ENCODE measurements at places on chromosomes 1 and 21. TPM values are rescaled to one million over a fixed set of nuclear protein-coding genes. Genes with fewer than 3 reads are reported as not detected.
A peak's percentile ranks its signal among the peaks of the same experiment; 100 is the strongest.

DNA sequence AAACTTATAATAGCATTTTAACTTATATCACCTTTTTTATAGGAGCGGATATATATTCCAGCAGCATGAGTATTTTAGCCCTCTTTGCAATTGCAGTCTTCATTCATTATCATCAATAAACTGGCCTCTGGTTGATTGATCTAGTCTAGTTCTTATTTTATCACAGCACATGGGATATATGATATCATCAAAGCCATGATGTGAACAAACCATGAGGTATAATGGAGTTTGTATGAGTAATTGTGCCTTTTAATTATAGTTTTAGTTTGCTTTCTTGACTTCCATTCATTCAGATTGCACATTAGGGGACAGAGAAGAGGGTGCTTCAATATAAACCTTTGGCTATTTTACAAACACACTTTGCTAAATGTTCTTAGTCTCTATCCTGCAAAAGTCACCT is 3.5 kb upstream of the UBR4 start:
- DNase-seq = no peak

DNA sequence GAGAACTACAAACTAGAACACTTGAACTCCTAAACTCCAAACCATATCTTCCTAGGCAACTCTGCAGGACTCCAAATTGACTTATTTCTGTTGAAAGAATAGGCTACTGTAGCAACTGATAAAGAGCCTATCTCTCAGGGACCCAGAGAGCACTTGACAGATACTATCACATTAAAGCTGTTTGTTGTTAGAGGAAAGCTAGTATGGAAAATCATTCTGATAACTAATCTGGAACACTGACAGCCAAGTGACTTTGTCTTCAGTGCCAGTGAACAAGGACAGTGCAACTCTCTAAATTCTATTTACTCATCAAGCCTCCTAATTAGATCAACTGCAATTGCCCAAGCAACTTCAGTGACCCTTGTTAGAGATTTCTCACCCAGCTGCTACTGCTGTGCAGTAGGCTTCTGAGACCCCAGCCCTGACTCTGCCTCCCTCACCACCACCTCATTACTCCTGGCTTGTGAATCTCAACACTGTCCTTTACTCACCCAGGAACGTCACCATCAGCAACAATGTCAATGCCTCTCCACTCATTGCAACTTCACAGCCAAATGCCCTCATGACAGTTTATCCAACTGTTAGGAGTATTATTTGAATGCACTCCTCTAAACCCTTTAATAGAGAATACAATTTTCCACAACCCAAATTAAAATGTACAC is 7.4 kb upstream of the RGS13 start:
- DNase-seq = no peak

GRCh38 chr1:104868794-104869193 is 1119.1 kb downstream of the AMY1C start:
- DNase-seq = no peak

GRCh38 chr1:18649693-18650370 is 19.2 kb downstream of the PAX7 start:
- no peak for DNase-seq

- no peak for DNase-seq
These were observed 117.0 kb downstream of the CLEC20A start for GRCh38 chr1:178379807-178380206.

DNA sequence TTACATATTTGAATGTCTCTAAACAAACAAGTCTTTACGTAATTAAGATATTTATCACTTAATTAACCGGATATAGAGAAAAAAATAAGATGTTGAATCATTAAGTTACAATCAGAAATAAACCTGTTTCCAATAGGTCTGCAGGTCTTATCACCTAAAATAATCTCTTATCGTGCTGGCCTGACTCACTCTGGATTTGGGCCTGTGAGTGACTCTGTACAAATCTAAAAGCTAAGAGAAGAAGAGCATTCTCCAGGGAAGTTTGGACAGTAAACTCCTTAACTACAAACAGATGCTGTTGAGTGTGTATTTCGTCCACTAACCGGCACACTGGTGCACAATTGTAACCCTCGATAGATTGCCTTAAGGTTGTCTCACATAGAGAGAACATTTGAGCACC is 25.3 kb downstream of the CEP104 start:
- no peak for DNase-seq

The TNFRSF18 gene
- not detected for total RNA-seq

GRCh38 chr1:182189535-182190066 is 128.1 kb upstream of the ZNF648 start:
- DNase-seq = no peak

DNA sequence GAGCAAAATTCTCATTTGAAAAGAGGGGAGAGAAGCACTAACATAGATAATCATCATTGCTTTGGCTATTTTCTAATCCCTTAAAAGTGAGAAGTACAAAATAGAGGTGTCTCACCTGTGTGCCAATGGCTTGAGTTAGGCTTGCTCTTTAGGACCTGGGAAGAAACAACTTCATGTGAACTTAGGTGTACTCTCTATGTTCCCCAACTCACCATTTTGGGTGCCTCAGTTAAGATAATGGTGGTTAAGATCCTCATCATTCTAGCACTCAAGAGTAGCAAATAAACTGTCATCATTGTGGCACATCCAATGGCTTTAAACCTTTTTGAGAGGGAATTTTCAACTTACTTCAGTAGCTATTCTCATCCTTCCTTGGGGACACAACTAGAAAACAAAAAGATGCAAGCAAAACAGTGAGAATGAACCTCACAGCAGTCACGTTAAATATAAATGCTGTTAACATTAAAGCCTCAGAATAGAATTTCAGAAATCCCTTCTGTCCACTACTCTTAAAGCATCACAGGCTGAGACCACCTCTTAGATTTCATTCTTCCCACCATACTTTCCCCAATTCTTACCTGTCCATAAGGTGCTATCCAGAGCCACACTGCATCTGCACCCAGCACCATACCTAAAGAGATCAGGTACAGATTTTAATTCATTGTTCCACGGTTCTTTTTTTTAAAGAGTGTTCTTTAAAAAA is 1.2 kb downstream of the GAS5 start:
- DNase-seq = no peak

- DNase-seq = no peak
These were observed 36.6 kb downstream of the LUZP1 start for GRCh38 chr1:23132033-23132432.

DNA sequence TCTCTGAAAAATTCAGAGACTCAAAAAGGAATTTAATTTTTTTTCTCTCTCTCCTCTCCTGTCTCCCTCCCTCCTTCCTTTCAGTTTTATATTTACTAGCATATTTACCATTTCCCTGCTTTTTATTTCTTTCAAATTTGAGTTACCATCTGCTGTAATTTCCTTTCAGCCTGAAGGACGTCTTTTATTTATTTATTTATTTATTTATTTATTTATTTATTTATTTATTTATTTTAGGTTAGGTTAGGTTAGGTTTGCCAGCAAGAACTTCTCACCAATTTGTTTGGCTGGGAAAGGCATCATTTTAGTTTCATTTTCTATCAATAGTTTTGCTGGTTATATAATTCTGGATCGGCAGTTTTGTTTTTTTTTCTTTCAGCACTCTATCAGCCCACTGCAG is 231.7 kb upstream of the ZRANB2 start:
- no peak for DNase-seq

- DNase-seq = no peak
These were observed 22.1 kb upstream of the EYA3 start for GRCh38 chr1:28110555-28110954.

The GBP6 gene
- not detected for total RNA-seq

- no peak for DNase-seq
These were observed 266.2 kb downstream of the FOXD2 start for GRCh38 chr1:47703981-47704596.

DNA sequence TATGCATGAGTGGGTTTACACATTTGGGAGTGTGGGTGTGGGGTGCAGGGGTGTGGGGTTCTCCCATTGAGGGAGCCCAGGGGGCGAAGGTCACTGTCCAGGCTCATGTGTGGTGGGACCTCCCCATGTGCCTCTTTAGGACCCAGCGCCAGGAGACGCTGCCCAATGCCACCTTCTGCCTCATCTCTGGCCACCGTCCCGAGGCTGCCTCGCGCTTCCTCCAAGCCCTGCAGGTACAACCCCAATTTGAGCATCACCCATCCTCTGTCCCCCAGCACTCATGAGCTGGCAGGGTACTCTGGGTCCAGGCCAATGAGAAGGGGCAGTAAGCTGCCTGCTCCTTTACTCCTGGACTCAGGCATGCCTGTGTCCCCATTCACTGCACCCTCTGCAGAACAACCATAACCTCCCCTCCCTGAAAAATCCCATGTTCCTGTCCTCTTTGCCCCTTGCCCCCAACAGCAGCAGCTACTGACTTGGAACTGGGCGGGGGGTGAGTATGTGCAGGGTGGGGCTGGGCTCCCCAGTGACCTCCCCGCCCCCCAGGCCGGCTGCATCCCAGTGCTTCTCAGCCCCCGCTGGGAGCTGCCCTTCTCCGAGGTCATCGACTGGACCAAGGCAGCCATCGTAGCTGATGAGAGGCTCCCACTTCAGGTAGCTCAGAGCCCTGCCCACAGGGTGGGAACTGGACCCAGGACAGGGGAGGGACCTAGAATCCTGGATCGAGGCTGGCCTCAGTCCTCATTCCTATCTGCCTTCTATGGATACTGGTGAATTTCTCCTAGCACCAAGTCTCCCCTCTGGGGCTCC is 7.7 kb downstream of the EXTL1 start:
- DNase-seq = no peak

The LRRC3 gene
- total RNA-seq = 0.92 TPM

DNA sequence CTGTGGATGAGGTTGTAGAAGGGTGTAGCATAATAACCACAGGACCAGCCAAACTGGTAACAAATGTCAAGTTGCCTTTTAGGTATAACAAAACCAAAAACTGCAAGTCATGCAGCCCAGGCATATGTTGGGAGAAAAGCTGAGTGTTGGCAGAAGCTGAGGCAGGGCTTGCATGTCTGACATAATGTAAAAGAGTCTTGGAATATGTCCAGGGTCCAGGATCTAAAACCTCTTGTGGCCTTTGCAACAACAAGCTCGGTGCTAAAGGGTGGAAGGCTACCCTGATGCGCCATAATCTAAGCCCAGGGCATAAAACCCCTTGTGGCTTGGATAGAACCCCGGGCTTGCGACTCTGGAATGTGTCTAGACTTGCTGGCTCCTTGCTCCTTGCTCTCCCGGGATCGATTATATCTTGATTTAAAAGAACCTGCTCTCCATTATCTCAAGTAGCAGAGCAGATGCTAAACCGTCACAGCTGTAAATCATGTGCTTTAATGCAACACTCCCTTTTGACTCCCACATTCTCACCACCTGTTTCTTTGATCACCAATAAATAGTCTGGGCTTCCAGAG is 26.5 kb upstream of the SLC35A3 start:
- peak; percentile 4 for DNase-seq

The LRRN2 gene
- 0.82 TPM for total RNA-seq

DNA sequence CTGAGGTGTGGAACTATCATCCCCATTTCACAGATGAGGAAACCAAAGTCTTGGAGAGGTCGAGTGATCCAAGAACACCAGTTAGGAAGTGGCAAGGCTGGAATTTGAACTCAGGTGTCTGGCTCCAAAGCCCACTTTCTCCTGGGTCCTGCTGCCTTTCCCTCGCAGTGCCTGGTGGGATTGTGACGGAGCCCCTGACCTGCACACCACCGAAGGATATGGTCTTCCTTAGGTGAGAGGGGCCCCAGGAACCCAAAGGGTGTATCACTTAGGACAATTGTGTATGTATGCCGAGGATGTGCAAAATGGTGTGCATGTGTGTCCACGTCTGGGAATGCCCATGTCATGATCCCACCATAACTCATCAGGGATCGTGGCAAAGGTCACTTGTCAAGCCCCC is 392.7 kb downstream of the MATN1 start:
- no peak for DNase-seq

DNA sequence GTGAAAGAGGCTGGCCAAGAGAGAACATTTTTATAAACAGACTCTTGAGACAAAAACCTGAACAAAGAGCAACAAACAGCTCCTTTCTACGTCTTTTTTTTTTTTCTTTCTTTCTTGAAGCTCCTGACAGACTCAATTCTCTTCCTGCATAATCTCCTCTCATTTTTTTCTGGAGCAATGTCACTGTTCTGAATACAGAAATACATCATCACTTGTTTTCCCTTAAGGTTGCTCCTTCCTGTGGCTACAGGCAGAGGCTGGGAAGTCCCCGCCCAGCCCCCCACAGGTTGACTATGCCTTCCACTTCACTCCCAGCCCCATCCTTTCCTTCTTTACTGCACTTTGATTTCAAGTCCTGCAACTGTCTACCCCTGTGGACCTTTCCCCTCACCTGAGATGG is 46.1 kb downstream of the TNR start:
- DNase-seq = no peak

- no peak for DNase-seq
These were observed 1.4 kb downstream of the DAB1 start for GRCh38 chr1:57422271-57423134.

The LCA5L gene
- total RNA-seq = 2.7 TPM

DNA sequence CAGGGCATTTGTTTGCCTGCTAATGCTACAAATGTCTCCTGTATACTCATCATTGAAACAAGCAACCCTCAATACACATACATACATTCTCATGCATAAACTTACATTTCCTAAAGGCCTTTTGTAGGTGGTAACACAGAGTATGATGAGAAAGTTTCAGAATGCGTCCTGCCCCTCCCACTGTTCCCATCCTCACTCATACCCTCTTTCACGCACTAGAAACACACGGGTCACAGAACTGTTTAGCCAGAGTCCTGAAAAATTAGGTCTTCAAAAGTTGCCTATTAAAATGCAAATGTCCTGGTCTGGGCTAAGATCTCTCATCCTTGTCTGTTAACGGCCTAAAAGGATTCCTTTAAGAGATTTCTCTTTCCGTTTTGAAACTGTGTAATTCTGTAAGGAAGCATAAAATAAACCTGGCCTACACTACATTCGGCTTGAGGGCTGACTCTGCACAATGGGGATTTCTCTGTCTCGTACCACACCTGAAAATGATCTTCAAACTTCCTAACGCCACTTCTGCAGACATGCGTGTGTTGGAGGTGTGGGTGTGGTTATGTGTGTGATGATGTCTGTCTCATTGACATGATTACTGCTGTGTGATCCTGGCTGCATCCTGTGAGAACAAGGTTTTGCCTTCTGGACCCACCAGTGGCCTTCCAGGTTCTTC is 5.3 kb upstream of the FCER1A start:
- no peak for DNase-seq

DNA sequence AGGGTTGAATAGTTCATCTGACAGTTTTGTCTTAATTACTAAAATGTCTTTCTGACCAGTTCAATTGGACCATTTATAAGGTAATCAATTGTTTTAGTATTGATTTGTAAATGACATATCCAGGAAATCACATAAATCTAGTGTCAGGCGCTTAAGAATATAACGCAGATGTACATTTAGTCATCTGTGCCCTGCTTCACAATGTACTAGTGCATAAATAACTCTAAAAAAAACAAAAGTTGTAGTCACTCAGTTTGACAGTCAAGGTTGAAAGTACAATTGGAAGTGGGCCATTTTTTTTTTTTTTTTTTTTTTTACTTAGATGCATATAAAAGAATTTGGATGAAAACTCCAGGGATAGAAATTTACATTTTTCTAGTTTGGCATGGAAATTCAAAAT is 490.4 kb downstream of the PTPRC start:
- DNase-seq = no peak

DNA sequence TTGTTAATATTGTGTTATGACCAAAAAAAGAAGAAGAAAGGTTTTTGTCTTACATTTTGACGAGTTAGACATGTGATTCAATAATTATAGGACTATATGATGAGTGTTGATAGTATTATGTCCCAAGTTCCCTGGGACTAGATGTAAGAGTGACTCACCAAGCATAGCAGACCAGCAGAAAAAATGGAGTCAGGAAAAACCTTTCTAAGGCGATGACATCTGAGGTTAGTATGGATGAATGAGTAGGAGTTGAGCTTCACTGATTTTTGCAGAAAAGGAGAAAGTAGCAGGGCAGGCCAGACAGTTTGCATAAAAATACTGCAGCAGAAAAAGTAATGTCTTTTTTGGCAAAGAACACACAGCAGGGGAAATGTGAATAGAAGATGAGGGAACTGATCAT is 1041.3 kb upstream of the ADGRL4 start:
- no peak for DNase-seq
